ENCODE measurements at places on chromosomes 12 and 14.

- DNase-seq = peak; percentile 13
Observed at GRCh38 chr14:97196336-97196735, 399.2 kb downstream of the VRK1 start.

- DNase-seq = no peak
Observed at GRCh38 chr12:124817076-124818000, 46.3 kb downstream of the SCARB1 start.

DNA sequence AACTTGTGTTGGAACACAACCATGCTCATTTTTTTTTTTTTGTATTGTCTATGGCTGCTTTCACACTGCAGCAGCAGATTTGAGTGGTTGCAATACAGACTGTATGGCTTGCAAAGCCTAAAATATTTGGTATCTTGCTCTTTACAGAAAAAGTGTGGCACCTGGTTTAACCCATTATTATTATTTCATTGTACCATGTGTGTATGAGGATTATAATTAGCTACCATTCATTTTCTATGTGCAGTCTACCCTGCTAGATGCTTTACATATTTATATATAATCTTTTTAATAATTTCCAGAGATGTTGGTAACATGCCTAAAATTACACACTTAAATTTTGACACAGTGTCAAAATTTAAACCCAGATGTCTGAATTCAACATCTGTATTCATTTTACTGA is 37.7 kb downstream of the SPATS2 start:
- DNase-seq = no peak

DNA sequence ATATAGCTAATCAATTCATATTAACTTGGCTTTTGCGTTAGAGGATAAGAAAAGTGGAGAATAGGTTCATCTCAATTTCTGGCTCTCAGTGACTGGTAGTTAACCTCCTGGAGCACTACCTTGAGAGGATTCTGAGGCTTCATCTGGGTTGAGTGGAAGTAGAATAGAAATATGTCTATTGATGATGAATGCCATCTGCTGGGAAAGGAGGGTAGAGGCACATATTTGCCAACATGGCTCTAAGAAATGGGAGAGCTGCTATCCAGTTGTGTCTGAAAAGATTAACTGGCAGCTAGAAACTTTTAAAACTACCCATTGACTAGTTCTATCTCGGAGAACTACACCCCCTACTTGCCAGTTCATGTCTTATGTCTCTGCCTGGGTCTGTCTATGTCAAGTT is 530.1 kb downstream of the NRXN3 start:
- no peak for DNase-seq

DNA sequence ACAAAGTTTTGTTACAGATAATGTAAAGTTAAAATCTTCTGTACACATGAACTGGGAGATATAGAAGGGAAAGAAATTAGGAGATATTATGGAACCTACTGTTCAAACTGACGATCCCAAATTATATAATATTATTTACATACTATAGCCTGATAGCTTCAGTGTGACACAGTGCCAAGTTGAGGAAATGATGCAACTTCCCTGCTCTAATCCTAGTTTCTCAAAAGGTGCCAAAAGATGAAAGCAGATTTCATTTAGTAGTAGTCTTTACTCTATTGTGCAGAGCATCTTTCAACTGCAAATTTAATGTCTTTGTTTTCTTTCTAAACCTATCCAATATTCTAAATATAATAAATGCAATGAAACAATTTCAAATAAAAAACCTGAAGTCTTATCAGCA is 46.9 kb downstream of the COCH start:
- no peak for DNase-seq

DNA sequence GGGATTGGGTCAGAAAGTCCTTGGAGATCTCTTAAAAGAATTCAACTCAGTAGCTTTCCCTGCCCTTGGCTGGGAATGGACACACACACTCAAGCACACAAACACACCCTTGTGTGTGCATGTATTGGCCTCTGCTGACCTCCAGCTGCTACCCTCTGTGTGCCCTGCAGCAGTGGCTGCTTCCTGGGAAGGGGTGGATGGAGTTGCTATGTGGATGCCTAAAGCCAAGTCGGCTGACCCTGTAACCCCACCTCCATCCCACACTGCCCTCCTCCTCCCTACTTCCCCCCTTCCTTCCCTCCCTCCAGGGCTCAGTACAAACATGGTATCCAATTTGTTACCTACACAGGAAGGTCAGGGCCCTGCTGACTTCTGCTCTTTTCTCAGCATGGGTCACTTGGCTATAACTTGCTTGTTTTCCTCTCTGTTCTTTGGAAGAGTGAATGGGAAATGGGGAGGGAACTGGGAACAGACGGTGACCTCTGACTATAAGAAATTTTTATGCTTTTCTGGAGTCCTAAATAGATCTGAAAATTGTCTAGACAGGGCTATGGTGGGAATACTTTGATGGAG is 351.6 kb upstream of the TBX3 start:
- DNase-seq = no peak

DNA sequence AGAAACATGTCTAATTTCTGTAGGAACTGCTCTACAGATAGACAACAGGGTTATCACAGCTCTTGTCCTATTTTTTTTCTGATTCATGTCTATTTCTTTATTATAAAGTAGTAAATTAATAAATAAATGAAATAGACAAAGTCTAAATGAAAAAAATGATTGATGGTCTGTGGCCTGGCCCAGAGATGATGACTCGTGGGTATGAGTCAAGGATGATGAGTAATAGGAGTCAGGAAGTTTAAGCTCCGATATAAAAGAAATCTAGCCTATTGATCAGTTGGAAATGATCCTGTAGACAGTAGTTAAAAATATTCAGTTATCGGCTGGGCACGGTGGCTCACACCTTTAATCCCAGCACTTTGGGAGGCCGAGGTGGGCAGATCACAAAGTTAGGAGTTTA is 90.6 kb upstream of the RTL1 start:
- DNase-seq = no peak

DNA sequence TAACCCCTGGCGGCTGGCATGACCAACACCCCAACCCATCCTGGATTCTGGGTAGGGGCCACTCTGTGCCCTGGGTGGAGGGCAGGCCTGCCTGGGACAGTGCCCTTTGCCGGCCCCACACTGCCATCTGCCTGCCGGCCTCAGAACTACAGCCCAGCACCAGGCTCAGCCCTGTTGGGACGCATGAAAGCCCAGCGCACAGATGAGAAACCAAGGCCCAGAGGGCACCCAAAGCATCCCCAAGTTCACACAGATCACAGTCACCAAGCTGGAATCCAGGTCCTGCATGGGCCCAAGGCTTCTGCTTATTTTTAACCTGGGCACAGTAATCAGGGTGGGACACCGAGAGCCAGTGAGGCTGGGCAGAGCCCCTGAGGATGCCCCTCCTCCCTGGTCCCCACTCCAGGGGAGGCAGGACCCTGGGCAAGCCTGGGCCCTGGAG is 26.2 kb downstream of the RFLNA start:
- DNase-seq = peak; percentile 32

DNA sequence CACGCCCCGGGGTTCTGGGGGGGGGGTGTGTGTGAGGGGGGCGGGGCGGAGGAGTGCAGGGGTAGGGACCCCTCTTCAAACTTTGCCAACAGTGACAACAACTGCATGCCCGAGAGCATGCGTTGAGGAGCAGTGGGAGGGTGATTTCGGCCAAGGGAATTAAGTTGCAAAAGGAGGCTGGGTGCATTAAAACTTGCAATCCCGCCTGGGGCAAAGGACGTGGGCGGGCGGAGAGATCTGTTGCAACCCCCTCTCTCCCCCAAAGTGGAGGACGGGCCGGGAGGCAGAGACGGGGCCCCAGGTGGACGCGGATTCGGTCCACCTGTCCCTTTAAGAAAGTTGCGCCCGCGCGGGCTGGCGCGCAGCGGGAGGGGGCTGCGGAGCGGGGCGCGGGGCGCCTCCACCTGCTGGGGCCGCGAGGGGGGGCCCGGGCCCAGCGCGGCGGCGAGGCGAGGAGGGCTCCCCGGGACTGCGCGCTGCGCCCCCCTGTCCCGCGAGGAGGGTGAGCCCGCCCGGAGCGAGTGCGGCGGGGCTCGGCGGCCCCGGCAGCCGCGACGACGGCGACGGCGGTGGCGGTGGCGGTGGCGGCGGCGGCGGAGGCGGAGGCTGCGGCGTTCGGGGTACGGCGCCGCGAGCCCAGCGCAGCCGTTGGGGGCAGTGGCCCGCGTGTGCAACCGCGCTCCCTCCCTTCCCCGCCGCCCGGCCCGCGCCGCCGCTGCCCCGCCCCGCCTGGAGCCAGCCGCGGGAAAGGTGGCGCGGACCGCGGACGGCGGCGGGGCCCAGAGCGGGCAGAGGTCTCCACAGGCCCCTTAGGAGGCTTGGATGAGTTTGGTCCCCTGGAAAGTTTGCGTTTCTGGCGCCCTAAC is 530 bp upstream of the FOXN4 start:
- no peak for DNase-seq

DNA sequence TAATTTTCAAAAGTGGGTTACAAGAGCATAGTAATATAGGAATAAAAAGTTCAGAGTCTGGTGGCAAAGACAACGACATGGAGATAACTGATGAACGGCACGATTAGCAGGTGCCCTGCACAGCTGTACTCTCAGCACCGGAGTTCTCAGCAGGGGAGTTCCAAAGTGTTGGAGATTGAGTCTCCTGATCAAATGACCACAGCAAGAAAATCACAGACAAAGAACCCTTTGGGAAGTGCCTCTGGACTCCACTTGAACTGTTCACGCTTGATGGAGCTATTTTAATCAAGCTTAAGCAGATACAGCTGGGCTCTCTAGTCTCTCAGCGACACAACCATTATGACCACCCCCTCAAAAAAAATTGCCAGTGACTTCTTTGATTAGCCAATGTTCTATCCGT is 153.1 kb downstream of the ALG10B start:
- no peak for DNase-seq

DNA sequence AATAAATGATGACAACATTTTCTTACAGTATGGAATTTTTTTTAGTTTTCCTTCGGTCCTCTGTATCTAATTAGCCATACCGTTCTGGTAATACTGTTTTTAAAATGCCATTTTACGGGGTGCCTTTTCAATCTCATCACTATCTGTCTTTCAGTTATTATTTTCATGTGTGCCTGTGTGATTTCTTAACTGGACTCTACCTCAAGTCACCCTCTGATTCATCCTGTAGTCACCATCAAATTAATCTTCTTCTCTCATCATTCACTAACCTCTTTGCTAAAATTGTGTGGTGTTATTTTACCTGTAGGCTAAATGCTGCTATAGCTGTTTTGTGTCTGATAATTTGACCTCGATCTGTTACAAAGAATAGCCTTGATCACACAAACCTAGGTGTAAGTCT is 16.0 kb upstream of the CCT2 start:
- peak; percentile 53 for DNase-seq

DNA sequence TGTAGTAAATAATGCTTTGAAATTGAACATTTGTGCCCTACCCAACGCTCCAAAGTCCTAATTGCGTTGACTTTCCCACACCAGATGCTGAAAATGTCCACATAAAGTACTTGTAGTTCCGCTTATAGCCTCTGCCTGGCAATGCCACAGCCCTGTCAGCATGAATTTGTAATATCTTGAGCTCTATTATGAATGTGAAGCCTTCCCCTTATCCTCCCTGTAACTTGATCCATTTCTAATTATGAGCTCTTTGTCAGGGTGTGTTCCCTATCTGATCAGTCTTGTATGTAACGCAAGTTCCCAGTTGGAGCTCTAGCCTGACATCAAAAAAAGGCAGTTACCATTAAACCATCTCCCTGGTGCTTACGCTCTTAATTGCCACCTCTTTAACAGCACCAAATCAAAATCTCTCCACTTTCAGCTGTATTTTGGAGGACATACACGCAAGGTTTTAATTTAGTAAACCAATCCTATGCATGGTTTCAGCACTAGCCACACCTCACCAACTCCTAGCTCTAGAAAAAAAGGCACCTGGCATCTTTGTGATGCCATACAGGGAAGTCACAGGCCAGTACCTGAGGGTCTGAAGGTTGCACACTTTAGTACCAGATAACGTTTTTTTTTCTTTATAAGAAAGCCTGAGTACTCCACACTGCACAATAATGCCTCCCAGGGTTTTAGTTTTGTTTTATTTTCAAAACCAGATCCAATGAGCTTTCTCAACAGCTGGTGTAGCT is 69.3 kb downstream of the EEA1 start:
- no peak for DNase-seq

GRCh38 chr12:116601933-116602810 is 43.0 kb downstream of the MAP1LC3B2 start:
- DNase-seq = no peak

DNA sequence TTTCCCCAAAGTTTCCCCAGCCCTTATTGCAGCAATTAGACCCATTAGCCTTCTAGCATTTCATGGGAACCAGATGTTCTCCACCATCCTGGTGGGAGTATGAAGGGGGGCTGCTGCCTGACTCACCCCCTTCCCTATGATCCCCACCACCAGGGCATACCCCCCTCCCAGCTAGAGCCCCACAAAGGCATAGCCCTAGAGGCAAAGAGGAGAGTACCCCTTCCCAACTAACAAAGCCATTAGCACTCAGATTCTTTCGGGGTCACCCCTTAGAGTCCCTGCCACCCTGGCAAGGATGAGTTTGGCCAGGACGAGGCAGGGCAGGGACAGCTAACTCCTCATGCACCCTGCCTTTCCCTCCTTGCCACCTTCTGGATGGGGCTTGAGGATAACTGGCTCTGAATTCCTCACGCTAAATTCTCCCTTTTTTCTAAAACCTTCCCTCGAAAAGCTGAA is 9.2 kb downstream of the RARG start:
- DNase-seq = no peak

DNA sequence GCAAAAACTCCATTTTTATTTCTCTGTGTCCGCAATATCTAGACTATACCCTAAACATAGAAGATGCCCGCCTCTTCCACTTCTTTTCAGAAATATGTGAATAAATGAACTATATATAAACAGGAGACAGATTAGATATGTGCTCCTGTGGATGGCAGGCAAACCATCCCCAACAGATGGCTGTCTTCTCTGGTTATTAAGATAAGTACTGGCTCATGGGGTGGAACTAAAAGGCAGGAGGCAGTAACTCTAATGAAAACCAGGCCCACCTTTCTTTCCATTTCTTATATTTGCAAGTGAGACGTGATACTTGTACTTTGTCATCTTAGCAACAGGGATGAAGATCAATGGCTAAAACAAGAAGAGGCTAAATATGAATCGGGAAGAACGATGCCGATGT is 20.2 kb downstream of the E2F7 start:
- no peak for DNase-seq

DNA sequence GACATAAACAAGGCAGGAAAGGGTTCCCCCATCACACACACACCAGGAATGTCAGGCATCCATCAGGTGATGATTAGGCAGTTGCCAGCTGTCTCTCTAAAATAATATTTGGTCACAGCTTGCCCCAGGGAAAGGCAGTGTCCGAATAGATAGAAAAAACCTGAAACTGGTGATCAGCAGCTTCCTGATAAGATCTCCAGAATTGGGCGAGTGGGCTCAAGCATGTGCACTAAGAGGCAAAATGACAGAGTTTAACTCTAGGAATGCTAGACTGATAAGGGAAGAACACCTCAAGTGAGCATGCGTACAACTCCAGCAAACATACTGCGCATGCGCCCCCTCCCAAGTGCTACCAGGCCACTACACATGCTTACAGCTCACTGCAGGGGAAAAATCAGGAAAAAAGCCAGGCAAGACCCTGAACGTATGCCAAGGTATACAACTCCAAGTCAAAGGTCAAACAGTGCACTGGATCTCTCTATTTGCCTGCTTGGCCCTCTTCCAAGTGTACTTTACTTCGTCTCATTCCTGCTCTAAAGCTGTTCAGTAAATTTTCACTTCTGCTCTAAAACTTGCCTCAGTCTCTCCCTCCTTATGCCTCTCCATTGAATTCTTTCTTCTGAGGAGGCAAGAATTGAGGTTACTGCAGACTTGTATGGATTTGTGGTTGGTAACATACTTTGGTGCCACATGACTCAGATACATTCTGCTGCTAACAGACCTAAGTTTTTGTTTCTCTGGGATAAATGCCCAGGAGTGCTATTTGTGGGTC is 73.5 kb upstream of the VASH1 start:
- no peak for DNase-seq

Data from A172 (cell line).